ENCODE measurements at places on chromosomes 3 and 15.
A peak's percentile ranks its signal among the peaks of the same experiment; 100 is the strongest.

DNA sequence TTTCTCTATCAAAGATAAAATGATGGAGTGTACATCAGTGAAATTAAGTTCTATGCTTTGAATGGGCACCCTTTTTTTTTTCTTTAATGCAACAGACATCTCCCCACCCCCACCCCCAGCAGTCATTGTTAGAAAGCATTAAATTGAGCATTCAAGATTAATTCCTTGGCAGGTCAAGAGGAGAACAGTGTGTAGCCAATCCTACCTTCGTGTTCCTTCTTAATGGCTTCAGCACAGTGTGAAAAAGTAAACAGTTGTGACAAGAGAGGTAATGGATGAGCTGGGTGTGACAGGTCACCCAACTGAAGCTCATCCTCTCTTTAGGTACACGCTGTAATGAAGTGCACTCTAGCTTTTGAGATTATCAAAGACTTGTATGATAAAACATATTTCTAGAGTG is 198.5 kb upstream of the RARB start:
- DNase-seq, result no peak

DNA sequence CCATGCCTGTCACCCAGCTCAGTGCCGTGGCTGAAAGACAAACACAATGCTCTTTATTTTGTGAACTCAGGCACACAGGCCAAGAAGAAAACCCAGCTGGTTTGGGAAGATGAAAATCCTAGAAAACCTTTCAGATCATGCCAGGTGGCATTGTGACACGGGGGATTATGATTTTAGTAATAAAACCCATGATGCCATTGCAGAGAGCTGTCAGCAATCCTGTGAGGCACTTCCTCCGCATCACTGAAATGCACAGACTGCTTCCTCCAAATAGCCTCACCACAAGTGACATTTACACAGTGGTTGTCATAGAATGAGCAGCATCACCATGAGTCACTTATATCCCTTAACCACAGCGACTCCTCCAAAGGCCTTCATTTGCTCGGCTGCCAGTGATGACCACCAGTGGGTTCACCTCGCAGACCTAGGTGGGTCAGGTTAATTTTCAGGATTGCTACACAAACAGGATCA is 22.7 kb downstream of the ABHD6 start:
- DNase-seq, result no peak

DNA sequence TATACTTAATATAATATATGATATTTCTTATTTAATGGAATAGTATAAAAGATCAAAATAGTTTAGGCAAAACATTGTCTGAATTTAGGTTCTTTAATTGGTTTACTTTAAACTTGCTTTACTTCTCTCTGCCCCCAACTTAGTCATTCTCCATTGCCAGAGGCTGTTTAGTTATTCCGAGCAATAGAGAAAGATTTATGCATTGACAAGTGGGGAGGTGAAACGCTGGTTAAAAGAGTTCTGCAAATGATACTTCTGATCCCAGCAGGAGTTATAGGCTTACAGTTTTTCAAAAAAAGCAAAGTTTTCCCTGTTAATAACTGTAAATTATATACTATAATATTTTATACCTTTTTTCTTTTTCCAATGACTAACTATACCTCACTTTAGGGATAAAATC is 145.4 kb downstream of the EPHA3 start:
- no peak for DNase-seq

DNA sequence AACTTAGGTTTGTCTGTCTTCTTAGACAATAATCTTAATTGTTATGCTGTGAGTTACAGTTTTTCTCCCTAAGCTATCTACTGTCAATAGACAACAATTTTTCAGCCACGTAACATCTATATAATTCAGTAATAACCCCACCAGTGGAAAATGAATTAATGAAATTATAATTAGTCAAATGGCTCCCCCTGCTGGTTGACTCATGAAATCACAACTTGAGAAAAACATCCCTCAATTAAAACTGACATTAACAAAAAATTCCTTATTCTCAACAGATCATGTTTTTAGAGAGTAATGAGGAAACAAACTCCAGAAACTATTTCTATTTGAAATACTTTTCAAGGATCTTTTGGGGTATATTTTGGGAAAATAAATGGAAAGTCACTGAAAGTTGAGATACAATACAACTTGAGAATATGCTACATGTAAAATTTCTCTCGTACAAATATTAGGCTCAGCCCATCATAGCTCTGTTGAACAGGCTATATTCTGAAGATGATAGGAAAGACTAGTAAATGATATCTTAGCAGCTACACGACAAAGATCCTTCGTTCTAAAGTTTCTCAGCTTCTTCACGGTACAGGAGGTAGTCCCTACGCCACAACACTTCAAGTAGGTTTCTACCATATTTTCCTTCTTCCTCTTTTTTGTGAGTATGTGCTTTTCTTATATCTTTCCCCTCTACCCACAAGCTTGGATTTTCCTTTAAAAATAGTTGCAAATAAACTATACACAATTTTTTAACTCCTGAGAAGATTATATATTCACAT is 20.7 kb downstream of the PPP1R2 start:
- DNase-seq, result no peak

DNA sequence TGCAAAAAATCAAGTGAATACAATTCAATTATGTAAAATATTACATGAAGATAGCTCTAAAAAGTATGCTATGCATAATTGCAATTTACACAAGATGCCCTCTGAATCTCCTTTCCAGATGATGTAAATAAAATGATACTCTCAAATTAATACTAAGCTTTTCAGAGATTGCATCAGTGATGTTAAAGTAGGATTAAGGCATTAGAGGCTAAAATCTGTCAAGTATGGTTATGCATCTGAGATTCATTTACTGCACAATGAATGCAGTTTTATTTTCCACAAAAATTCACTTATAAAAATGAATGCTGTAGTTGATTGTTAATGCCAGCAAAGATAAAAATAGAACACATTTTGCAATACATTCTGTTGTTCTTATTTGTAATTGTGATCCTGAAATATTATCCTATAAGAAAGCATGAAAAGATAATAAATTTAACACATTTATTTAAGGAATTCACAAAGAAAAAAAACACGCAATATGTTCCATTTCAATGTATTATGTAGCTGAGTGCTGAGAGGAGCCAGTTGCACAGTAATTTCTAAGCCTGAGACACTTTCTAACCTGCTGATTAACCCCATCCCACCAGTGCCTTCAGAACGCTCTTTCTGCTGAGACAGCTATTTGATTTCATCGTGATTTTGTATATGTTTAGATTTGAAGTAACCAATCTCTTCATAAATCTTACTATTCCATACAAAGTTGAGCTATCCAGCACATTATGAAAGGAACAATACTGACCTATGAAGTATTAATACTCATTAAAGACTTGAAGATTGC is 224.4 kb downstream of the CADM2 start:
- DNase-seq, result no peak

DNA sequence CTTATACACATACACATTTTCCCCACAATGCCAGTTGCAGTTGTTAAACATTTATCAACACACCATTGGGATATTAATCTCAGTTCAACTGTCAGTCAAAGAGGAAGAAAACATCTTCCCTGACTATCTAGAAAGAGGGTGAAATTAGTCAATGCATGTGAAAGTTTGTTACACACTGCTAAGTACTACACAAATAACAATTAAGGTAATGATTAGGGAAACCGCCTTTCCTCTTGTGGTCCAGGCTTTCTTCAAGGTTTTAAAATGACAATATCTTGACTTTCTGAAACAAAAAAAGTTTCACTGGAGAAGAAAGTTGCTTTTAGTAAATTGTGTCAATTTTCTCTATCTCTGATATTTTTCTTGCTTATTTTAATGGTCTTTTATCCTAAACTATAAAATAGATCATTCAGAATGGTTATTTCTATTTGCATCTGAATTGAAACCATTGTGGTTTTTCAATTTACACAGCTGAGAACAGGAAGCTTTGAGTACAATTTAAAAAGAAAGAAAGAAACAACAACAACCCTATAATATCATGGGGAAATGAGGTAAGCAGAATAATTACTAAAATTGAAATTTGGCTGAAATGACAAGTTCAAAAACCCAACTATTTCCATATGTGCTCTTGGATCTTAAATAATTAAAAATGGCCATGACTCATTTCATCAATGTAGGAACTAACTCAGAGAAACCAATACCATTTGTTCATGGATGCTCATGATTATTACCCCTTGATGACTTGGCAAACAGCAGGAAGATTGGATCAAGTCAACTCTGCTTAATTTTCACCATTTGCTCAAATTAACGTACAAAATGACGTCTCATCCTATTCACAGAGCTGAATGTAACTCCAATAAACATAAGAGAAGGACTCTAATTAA is 31.7 kb downstream of the GPR149 start:
- DNase-seq, result no peak

DNA sequence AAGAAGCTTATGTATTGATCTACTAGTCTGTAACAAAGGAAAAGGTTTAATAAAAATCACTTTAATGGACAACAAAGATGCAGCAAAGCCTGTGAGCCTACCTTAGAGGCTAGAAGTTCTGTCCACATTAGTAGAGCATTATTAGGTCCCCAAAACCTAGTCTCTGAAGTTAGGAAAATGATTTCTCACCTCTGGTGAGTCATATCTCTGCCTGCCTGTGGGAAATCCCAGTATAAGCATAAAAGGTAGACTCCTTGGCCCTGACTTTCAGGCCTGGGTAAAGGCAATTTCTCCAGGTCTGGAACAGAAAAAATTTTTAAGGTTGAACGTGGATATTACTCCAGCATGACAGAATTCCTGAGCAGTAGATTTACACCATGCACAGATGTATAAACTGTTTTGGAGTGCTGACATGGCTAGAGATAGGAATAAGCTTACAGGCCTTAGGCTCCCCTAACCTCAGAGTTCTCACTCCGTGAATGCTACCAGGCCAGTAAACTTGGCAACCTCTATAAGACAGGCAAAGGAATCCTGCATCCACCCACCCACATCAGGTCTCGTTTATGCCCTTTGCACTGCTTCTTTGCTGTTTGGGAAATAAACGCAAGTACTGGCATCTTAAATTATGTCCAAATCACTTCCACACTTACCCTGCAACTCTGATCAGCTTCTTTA is 104.1 kb downstream of the SERPINI1 start:
- no peak for DNase-seq

GRCh38 chr3:42071904-42072812 is 19.0 kb upstream of the TRAK1 start:
- peak; percentile 35 for DNase-seq

- DNase-seq, result no peak
Observed at GRCh38 chr15:63185206-63185605, 4.2 kb upstream of the RAB8B start.

GRCh38 chr3:17749705-17750293 is 7.4 kb upstream of the TBC1D5 start:
- no peak for DNase-seq

- DNase-seq, result no peak
Observed at GRCh38 chr3:43862992-43863805, 172.5 kb downstream of the ABHD5 start.

GRCh38 chr3:161977063-161977462 is 480.5 kb downstream of the OTOL1 start:
- DNase-seq, result no peak

DNA sequence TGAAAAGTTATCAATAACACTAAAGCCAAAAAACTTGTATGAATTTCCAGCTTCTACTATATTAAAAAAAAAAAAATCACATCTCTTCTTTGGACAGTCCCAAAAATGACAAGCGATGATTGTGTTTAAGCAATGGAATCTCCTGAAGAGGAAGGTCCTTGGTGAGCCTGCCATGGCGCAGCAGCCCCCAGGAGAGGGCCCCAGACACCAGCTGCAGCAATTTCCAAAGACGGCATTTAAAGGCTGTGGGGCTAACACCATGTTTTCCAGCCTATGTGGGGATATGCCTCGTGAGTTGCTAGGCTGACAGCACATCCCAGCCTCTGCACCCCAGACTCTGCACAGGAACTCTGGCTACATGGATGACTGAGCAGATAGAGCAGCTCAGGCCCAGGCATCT is 14.7 kb downstream of the SKIC8 start:
- no peak for DNase-seq

GRCh38 chr15:65630760-65631159 is 9.0 kb downstream of the SLC24A1 start:
- no peak for DNase-seq

DNA sequence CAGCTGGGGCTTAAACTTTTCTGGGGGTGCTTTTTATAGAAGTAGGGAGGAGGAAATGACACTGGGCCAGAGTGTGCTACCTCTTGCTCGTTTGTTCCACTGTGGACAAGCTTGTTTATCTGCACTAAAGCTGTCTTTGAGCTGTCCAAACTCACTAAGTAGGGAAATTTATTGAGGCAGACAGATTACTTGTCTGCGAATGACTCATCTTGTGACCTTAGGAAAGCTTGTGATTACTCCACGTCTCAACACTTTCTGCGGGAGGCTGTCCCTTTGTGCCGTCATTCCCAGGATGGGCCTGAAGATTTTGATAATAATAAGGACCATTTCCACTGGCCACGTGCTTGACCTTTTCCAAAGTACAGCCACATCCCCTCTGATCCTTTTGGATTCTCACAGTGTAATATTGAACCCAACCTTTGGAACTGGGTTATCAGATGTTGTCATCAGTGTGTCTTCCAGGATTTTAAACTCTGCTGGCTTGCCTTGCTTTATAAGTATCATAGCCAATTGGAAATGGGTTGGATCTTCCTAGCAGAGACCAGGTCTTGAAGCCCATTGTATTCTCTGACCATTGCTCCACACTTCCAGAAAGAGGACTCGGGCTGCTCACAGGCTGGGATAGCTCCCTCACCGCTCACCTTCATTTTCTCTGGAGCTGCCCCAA is 84.7 kb downstream of the AGBL1 start:
- no peak for DNase-seq

DNA sequence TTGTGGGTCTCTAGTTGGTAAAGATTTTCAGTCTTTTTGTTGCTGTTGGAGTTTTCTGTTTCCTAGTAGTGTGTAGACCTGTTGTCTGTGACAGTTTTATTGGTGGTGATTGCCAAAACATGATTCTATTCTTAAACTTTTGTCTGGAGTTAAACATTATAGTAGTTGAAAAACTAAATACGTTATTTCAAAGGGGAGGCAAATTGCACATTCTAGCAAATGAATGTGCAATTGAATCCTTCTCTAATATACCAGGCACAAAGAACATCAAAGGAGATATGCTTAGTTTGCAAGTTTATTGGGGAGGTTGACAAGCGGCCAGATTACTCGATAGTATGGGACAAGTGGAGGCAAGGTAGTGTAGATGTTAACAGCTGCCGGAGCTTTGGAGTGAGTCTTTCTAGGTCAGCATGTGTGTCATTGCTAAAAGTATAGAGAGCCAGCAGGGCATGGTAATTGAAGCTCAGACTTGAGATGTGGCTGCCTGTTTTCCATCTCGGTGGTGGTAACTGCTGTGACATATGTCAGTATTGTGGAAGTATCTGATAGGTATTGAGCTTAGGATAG is 20.6 kb downstream of the CHD2 start:
- DNase-seq, result no peak

- no peak for DNase-seq
Observed at GRCh38 chr3:74866357-74867030, 252.0 kb upstream of the CNTN3 start.

DNA sequence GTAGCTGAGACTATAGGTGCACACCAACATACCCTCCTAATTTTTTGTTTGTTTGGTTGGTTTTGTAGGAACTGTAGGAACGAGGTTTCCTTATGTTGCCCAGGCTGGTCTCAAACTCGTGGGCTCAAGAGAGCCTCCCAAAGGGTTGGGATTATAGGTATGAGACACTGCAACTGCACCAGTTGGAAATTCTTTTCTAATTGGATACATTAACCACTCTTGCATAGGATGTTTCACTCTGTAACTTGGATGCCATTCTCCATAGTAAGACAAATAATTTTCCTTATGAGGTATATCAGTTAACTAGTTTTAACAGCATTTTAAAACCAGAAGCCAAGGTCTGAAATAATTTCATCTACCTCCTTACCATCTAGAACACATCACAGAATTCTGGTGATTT is 6.7 kb upstream of the ALCAM start:
- no peak for DNase-seq
